Endodermal cell (in vitro differentiated cells): ENCODE measurements at places on chromosomes 16 and 17.

GRCh38 chr16:69890114-69890891 lies 60.8 kb upstream of the CLEC18A start:
- DNase-seq, result peak; percentile 77

- peak; percentile 58 for DNase-seq
Observed at GRCh38 chr16:83211711-83212110, 584.9 kb downstream of the CDH13 start.

DNA sequence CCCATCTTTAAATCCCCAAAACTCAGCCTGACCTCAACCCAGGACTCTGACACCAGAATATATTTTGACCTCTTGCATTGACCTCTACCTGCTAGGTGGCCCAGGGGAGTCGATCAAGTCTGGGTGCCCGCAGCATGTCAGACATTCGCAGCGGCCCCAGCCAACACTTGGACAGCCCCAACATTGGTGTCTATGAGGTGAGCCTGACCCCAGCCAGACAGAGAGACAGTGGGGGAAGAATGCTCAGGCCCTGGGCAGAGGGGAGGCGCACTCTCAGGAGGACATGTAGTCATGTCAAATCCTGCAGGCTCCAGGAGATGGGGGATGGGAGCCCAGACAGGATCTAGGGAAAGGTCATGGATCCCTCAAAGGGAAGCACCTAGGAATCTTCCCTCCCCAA lies 5.4 kb downstream of the GUCY2D start:
- no peak for DNase-seq

GRCh38 chr17:28763137-28763799 lies 19.5 kb downstream of the TRAF4 start:
- DNase-seq, result no peak

DNA sequence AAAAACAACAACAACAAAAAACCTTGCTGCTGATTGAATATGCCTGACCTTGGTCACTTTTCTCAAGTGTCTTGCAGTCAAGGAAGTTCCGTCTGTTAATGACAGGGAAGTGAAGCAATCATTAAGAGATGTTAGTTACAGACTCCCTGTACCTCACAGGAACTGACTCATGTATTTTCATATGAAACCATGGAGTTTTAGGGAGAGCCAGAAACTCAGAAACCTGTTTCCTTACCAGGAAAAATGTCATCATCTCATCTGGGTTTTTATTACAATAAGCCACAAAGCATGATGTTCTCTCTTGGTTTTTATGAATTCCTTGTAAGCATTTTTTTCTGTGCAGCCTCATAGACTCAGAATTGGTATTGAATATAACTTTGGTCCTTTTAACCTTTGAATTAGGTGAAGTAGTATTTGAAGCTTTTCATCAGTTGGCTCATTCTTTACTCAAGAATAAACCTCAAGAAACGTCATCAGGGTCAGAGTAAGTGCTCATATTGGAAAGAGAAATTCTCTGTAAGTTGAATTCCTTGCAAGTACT lies 10.3 kb downstream of the LYRM1 start:
- no peak for DNase-seq

DNA sequence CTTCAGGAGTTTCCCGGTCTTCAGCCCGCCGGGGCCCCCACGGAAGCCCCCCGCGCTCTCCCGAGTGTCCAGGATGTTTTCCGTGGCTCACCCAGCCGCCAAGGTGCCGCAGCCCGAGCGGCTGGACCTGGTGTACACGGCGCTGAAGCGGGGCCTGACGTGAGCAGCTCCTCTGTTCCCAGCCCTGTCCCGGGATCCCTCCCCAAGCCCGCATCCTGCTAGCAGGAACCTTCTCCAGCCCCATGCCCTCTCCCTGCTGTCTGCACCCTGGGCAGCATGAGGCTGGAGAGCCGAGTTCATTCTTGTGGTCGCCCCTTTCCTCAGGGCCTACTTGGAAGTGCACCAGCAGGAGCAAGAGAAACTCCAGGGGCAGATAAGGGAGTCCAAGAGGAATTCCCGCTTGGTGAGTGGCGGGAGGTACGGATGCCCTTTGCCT lies 10.1 kb downstream of the RIPOR1 start:
- DNase-seq, result peak; percentile 74

- no peak for DNase-seq
Observed at GRCh38 chr16:4663777-4664465, 29.4 kb upstream of the NUDT16L1 start.

DNA sequence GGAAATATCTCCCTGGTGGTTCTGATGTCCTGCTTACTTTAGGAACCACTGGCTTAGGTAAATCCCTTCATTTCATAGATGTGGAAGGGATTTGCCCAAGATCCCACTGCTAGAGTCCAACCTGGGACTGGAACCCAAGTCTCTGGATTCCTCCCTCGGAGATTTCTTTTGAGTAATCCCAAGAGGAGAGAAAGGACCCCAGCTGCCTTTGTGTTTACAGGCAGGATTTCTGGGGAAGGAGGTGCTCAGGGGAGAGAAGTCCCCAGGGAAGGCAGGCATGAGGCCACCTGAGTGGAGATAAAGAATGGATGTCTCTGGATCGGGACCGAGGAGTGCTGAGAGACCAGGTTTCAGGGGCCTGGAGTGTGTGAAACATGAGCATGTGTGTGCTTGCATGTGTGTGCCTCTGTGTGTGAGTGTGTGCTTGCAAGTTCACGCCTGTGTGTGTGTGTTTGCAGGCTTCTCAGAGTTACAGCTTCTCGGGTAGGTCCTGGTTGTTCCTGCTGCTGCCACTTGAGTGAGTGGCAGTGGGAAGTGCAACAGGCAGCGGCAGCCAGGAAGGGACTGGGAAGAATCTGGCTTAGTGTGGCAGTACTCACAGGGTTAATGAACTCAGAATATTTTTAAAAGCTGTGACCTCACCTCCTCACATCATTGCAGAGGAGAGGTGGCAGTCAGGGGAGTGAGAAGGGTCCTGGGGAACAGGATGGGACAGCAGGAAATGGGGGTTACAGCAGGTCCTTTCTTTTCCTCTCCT lies 2.2 kb downstream of the KCNH6 start:
- DNase-seq, result no peak

- DNase-seq, result peak; percentile 53
Observed at GRCh38 chr17:8481089-8481488, 45.4 kb downstream of the NDEL1 start.

DNA sequence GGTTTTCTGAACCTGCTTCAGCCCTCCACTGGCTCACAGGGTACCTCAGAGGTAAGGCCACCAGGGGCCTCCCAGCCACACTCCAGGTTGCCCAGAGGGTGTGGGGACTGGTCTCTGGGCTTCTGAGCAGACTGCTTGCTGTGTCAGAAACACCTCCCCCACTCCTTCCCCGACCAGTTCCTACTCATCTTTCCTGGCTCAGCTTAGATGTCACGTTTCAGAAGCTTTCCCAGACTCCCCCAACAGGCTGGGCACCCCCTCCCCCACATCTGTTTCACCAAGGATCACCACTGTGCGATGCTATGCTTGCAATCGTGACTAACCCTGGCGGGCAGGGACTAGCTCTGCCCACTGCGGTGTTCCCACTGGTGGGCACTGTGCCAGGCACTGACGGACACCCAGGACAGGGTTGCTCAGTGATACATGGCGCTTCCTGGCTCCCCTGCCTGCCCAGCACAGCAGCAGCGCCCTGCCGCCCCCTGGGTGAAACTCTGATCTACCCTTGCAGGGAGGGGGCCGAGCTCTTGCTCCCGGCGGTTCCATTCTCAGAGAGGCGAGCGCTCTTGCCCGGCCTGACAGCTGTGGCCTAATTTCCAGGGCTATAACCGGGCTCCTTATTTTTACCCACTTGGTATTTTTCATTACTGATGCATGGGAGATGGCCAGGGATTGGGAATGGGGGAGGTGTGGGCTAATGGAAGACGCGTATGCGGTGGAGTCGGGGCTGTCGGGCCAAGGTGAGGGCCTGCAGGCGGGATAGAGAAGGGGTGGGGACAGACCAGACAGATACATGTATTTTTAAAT lies 29.4 kb upstream of the MTSS2 start:
- no peak for DNase-seq

- DNase-seq, result peak; percentile 97
Observed at GRCh38 chr17:27569257-27569722, 61.7 kb upstream of the LGALS9 start.

- DNase-seq, result peak; percentile 31
Observed at GRCh38 chr17:75642182-75642783, 9.0 kb downstream of the SMIM5 start.

DNA sequence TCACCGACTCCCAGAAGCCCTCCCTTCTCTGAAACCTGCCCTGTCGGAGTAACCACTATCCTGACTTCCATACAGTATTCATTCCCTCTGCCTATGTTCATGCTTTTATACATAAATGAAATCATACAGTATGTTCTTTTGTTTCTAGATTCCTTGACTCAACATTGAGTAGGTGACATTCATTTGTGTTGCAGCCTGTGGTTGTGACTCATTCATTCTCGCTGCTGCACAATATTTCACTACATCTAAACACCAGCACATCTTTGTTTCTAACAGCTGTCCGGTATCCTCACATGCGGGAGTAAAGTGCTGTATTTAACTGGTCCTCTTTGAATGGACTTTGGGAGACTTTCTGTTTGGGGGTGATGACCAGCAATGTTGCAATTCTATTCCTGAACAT lies 135.0 kb upstream of the FOXF1 start:
- DNase-seq, result no peak

GRCh38 chr17:62968445-62968923 lies 2.4 kb downstream of the TANC2 start:
- peak; percentile 80 for DNase-seq

- DNase-seq, result no peak
Observed at GRCh38 chr16:12874186-12874585, 27.2 kb upstream of the SHISA9 start.

- DNase-seq, result no peak
Observed at GRCh38 chr16:11561454-11561805, 25.3 kb downstream of the LITAF start.

DNA sequence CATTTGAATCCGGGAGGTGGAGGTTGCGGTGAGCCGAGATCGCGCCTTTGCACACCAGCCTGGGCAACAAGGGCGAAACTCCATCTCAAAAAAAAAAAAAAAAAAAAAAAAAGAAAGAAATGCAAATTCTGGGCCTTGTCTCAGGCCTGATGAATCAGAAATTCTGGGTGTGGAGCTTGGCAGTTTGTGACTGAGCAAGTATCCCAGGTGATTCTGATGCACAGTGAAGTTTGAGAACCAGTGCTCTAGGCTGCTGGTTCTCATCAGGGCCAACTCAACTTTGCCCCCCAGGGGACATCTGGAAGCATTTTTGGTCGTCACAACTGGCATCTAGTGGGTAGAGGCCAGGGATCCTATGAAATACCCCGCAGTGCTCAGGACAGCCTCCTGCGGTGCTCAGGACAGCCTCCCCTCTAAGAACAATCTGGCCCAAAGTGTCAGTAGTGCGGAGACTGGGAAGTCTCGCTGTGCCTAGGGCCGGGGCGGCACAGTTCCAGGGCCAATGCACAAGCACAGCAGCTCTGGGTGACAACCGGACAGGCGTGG lies 55.9 kb downstream of the SDK2 start:
- no peak for DNase-seq
